Gastroesophageal sphincter (tissue), 4 donors: ENCODE measurements at places on chromosomes 11 and 22.

DNA sequence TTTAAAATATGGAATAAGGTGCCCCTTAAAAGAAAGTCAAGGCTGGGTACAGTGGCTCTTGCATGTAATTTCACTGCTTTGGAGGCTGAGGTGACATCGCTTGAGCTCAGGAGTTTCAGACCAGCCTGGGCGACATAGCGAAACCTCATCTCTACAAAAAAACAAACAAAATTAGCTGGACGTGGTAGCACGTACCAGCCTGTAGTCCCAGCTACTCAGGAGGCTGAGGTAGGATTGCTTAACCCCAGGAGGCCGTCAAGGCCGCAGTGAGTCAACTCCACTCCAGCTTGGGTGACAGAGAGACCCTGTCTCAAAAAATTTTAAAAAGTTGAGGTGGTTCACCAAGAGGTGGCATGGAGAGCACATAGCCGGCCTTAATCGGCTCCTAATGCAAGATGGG lies 17.7 kb upstream of the ADORA2A start:
- no peak for ATAC-seq

DNA sequence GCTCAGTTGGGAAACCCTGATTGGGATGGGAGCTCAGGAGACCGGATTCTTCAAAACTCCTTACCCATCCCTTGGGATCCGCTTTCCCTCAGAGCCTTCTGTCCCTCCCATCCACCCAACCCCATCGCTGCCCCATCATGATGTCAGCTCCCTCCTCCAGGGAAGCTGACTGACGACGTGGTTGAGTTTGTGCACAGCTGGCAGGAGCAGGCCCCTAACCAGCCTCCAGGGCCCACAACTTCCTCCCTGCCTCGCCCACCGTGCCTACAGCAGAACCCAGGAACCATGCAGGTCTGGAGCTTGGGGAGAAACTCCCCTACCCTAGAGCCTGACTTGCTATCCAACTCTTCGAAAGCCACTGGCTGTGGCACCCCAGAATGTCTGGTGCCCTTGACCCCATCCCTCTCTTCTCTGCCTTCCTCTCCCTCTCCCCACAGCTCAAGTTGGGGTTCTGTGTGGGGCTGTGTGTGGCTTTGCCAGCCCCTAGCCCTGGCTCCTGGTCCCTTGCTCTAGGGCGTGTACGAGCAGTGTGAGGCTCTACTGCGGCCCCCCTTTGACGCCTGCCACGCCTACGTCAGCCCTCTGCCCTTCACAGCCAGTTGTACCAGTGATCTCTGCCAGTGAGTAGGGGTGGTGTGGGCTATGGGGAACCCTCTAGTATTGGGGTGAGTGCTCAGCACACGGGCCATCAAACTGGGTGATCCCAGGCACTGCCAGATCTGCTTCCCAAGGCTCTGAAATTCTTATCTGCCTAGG lies 11.1 kb downstream of the OTOG start:
- no peak for ATAC-seq

DNA sequence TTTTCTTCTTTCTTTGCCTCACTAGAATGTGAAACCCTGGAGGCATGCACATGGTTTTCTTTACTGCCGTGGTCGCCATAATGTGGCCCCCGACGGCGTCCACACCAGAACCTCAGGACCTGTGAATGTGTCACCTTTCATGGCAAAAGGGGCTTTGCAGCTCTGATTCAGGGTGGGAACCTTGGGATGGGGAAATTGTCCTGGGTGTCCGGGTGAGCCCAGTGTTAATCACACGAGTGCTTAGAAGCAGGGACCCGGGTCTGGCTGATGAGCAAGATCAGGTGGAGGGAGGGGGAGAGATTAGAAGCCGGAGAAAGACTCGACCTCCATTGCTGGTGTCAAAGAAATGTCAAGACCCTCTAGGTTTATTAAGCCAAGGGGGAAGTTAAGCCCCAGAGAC lies 74.7 kb upstream of the SHISAL1 start:
- no peak for ATAC-seq

DNA sequence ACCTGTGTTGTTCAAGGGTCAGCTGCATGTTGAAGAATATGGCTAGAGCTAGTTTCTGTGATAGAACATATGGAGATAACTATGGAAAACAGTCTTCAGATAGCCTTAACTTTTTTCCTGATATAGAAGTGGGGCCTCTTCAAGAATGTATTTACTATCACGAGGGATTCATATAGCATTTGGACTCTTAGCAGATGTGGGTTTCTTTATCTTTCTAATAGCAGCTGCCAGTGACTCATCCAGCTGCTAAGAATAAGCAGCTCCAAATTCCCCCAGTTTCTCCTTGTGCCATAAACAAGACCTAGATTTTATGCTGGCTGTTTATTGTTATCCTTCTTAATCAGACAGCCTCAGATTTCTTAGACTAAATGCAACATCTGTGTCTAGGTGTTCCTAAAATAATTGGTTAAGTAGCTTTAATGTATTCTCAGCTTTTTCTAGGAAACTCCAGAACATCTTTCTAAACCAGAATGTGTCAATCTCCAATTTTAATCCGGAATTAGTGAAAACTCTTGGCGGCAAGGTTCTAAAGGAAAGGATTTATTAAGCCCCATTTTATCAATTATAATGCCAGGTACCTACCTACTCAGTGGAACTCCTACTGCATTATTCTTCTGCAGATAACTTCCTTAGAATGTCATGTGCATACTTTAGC lies 119.8 kb downstream of the CSTPP1 start:
- ATAC-seq = no peak

DNA sequence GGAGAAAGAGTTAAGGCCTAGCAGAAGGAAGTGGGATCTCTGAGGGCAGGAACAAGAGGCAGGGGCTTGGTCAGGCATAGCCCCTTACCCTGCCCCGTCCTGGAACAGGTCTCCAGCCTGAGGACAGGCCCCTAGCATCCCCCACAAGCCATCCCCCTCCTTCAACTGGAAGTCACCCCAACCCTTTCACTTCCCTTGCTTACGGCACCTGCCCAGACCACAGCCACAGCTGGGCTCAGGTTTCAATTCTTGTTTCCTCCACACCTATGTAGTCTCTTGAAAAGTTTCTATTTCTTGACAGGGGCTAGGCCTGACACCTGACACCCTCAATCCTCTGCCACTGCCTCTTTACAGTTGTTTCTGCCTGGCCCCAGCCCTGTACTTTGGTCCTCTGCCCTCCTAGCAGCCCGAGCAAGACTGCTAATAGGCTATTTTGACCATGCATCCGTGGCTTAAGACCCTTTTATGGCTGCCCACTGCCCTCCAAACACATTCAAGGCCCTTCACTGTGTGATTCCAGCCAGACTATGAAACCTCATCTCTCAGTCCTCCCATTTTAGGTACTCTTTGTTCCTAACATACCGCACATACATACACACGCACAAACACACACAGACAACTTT lies 10.9 kb upstream of the FCHSD2 start:
- ATAC-seq = no peak

GRCh38 chr22:43998679-43999264 lies 25.3 kb upstream of the PARVB start:
- no peak for ATAC-seq

DNA sequence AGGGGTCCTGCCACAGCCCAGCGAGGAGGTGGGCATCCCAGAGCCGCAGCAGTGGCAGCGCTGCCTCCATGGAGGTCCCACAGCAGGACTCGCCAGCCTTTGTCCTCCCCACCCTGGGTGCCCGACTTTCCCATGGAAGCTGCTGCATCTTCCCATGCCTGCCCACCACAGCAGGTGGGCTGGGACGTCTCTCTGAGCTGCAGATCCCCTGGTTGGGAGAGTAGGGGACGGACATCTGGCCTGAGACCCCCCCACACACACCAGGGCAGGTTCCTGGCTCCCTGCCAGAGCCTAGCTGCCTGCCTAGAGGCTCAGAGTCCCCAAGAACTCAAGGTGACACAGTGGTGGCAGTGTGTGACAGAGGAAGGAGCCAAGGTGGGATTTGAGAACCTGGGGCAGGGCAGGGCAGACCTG lies 21.5 kb upstream of the PRR5 start:
- ATAC-seq = no peak

DNA sequence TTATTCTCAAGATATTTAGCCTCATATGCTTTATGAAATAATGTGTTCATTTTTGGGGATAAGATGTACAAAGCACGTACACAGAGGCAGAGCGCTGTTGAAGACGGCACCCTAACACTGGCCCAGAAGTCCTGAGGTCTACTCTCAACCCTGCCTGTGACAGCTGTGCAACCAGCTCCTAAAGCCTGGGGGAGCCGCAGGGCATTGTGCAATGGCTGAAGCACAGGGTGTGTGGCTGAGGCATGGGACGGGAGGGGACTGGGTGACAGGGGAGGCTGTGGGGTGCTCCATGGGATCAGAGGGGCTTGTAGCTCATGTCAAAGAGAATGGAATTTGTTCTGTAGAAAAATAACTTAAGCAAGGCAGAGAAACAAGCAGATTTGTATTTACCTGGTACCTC lies 27.7 kb downstream of the FAM227A start:
- no peak for ATAC-seq

- no peak for ATAC-seq
Observed at GRCh38 chr11:73797457-73797856, 9.8 kb downstream of the MRPL48 start.

- ATAC-seq = no peak
Observed at GRCh38 chr11:13174090-13174489, 103.5 kb upstream of the BMAL1 start.

DNA sequence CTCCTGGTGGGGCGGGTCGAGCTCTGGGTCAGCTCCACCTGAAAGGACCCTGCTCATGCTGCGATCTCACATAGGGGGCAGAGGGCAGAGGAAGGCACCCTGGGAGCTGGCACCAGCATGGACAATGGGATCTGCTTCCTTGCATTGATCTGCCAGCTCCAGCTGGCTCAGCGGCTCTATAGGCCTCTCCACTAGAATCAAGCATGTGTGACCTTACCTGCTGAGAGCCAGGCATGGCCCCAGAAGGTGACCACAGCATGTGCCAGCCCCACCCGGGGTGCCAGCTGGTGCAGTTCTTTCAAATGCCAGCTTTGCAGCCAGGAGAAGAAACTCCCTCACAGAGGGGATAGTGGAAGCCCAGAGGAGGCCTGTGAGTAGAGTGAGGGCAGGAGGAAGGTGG lies 22.0 kb upstream of the KLHL35 start:
- no peak for ATAC-seq

DNA sequence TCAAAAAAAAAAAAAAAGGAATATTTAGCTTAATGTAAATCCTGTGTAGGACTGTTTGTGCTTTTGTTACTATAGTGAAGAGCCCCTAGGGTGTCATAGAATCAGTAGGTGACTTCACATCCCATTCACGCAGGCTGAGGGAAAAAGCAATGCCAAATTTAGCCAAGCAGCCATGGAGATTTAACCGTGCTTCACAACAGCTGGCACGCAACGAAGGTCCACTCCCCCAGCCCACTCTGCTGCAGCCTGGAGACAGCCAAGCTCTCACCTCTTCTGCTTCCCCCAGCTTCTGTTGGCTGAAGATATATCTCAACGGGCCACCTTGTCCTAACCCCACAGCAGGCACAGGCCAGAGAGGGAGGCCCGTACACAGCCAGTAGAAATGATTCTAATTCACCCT lies 78.8 kb upstream of the BID start:
- ATAC-seq = peak; percentile 40

DNA sequence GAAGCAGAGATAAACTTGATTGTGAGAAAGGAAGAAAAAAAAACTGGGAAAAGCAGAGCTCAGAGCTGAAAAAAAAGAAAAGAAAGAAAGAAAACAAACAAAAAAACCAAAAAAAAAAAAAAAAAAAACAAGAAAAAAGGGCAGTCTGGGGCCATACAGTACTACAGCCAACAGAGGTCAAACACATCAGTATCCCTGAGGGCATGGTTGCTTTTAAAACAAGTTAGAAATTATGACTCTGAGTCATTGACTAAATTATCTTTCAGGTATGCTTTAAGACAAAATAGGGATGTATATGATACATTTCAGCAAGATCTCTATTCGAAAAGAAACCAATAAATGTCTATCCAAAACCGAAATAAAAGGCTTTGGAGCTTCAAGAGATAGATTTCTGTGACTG lies 37.1 kb upstream of the TLCD5 start:
- no peak for ATAC-seq

GRCh38 chr11:36748836-36749235 lies 150.8 kb upstream of the RAG2 start:
- no peak for ATAC-seq

- ATAC-seq = no peak
Observed at GRCh38 chr11:118679483-118679882, at the start of gene TREH. Gene TREH (minus strand): TSS chr11:118679650. CDS start chr11:118679627, 23 bp downstream.

- ATAC-seq = peak; percentile 69
Observed at GRCh38 chr22:19576460-19577421, 52.5 kb upstream of the CLDN5 start.

- ATAC-seq = no peak
Observed at GRCh38 chr11:69914286-69915150, 95.3 kb upstream of the FGF3 start.

GRCh38 chr11:20599221-20600019 lies at the start of gene SLC6A5:
Gene SLC6A5 (plus strand): TSS chr11:20599608. CDS start chr11:20599673, 65 bp downstream.
- ATAC-seq = no peak

- peak; percentile 78 for ATAC-seq
Observed at GRCh38 chr22:48574776-48575617, 1252.7 kb downstream of the BRD1 start.

DNA sequence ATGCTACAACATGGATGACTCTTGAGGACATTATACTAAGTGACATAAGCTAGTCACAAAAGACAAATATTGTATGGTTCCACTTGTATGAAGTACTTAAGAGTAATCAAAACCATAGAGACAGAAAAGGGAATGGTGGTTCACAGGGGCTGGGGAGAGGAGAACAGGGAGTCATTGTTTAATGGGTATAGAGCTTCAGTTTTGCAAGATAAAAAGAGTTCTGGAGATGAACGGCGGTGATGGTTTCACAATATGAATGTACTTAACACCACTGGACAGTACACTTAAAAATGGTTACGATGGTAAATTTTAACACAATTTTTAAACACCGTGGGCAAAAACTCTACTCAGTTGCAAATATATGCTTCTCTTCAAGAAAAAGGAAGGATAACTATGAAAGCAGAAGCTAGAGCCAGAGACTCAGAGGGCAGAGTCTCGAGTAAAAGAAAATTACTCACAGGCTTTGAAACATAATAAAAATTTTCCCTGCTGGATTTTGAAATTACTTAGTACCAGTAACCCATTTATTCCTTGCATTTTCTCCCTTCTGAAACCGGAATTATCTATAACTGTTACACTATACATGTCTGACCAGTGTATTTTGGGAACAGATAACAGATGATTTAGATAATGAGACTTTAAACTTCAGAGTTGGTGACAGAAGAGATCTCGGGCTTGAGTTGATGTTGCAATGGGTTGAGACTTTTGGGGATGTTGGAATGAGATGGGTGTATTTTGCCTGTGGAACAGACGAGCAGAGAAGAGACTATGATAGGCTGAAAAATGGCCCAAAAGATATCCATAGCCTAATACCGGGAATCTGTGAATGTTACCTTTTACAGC lies 15.0 kb downstream of the MRTFA start:
- no peak for ATAC-seq

- ATAC-seq = no peak
Observed at GRCh38 chr11:123393312-123393927, 36.6 kb upstream of the GRAMD1B start.

DNA sequence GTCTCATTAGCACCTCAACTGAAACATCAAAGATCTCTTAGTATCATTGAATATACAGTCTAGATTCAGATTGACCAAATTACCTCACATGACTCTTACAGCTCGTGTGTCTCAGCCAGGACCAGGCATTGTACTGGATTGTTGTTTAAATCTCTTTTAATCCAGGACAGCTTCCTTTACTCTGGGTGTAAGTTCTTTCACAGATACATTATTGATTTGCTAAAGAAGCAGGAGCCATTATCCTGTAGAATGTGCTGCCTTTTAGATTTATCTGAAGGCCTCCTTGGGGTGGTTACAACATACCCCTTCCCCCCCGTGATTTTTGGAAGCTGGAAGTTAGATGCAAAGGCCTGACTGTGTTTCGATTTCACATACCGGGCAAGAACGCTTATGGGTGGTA lies 4.2 kb downstream of the MCM5 start:
- ATAC-seq = no peak

GRCh38 chr11:12198251-12199222 lies 88.1 kb downstream of the MICAL2 start:
- no peak for ATAC-seq
